ENCODE measurements at places on chromosomes 11 and 22.

- no peak for DNase-seq
These were observed 42.1 kb upstream of the TTC12 start for GRCh38 chr11:113272281-113272680.

DNA sequence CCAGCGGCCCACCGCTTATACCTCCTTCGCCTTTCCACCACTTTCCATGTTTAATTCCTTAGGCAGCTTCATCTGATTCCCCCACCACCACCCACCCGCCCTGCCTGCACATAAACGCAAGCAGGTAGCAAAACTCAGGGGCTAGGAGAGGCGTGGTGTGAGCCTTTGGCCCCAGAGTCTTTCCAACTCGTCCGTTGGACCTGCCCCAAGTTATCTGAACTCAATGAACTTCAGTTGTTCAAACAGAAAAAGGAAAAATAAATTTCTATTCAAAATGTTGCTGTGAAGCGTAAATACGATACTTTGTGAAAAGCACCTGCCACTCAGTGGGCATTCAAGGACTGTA is 814 bp upstream of the CDON start:
- no peak for DNase-seq

- no peak for DNase-seq
These were observed 93.2 kb downstream of the LRRC32 start for GRCh38 chr11:76577226-76577920.

DNA sequence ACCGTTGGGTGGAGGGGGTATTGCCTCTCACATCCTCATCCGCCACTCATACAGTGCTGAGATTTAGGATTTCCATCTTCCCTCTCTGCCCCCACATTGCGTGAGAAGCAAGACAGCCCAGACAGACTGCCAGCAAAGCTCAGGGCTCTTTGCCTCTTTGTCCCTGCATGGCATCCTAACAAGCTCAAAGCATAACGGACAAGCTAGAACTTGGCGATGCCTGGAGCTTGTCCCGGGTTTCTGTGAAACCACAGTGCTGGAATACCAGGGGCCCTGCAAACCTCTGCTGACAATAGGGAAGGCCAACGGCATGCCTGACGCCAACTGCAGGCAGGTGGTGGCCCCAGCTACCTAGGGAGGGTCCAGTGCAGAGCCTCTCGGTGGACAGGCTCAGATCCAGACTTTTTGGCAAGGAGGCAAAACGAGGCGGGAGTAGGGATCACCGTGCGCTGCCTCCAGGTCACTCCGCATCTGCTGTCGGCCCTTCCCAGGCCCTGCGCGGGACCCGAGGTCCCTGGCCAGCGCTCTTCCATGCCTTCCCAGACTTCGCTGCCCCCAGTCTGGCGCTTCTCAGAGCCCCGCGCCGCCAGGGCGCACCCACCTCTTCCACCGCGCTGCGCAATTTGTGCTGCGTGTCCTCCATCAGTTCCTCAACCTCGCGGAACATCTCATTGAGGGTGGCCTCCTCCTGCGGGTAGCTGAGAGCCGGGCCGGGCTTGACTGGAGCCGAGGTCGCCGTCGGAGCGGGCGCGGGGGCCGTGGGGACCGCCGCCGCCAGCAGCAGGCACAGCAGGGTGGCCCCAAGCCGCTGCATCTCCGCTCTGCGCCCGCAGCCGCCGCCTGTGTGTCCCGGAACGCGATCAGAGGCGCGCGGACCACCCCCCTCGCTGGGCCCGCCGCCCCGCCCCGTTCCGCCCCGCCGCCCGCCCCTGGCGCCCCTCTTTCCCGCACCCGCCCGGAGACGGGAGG is at the start of gene DKK3:
Gene DKK3, minus strand, starts transcription at position 858 of the 969 bp plus-strand sequence. Its CDS starts 44 bp downstream, at position 814.
- no peak for DNase-seq

- DNase-seq, result no peak
These were observed 45.4 kb upstream of the MN1 start for GRCh38 chr22:27846910-27847309.

GRCh38 chr11:32233276-32233675 is 142.4 kb downstream of the RCN1 start:
- no peak for DNase-seq

GRCh38 chr11:121630041-121630440 is 177.3 kb upstream of the SORL1-AS1 start:
- DNase-seq, result no peak

- no peak for DNase-seq
These were observed 186.5 kb downstream of the KIF18A start for GRCh38 chr11:27921472-27921871.

GRCh38 chr22:31881200-31881599 is 63.1 kb upstream of the YWHAH start:
- DNase-seq, result no peak

DNA sequence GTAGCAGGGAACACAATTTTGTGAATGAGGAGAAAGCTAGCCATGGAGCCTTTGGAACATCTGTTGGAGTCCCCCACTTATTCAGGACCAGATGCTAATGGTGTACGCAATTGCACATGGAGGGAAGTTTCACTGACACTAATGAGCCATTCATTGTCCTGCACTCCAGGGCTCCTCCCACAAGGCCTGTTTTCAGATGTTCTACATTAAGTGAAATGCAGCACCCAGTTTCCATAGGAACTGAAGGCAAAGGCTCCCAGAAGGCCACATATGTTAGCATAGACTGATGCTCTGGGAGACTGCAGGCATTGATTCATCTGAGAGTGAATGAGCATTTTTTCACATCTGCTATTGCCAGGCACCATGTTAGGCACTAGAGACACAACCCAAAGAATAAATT is 399.5 kb downstream of the ETS1 start:
- DNase-seq, result no peak

DNA sequence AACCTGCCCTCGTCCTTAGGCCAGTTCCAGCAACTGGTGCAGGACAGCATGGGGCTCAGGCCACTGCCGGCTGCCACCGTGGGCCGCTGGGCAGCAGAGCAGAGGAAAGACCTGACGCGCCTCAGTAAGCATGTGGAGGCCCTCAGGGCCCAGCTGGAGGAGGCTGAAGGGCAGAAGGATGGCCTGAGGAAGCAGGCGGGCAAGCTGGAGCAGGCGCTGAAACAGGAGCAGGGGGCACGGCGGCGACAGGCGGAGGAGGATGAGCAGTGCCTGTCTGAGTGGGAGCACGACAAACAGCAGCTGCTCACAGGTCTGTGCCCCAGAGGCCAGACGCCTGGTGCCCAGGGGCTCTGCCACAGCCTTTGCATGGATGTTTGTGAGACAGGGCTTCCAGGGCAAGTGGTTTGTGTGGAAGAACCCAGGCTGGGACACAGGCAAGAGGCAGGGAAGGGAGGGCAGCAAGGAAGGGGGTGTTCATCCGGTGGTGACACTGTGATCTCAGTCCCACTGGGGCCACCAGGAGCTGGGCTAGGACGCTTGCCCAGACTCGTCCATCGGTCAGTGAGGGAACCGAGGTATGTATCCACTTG is 13.9 kb downstream of the CCDC157 start:
- DNase-seq, result peak; percentile 76

GRCh38 chr11:46537537-46538295 is 56.1 kb downstream of the AMBRA1 start:
- DNase-seq, result peak; percentile 42

GRCh38 chr11:7858006-7858405 is 61.3 kb upstream of the OR5P2 start:
- no peak for DNase-seq

- no peak for DNase-seq
These were observed 27.4 kb upstream of the YPEL1 start for GRCh38 chr22:21762712-21763581.

DNA sequence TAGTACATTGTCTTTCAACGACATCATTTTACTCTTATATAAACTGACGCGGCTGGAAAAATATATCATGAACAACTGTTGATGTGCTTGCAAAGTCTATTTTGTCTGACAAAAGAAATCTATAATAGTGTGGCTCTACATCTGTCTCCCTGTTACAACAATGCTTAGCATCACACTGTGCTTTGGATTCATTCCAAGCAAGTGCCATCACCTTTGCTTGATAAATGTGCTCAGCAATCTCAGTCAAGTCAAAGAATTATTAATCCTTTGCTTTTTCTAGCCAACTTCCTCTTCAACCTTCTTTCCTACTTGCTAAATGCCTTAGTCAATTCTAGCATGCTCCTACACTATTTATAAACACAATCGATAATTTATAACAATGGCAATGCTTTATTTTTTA is 140.5 kb downstream of the FCHSD2 start:
- DNase-seq, result no peak

DNA sequence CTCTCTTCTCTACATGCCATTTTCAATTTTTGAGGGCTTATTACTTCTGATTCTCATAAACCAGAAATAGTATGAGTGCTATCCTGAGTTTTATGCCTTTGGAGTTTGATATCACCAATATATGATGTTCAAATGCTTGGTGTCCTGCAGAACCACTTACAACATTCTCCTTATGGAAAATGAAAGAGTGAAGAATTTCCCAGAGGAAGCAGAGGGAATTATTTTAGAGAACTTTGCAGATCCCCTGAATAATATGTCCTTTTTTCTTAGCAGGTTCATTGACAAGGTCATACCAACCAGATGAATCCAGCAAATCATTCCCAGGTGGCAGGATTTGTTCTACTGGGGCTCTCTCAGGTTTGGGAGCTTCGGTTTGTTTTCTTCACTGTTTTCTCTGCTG is at the start of gene OR4D5:
Gene OR4D5, plus strand, starts transcription at position 301 of the 400 bp plus-strand sequence. Its CDS starts 0 bp downstream, at position 301.
- no peak for DNase-seq

DNA sequence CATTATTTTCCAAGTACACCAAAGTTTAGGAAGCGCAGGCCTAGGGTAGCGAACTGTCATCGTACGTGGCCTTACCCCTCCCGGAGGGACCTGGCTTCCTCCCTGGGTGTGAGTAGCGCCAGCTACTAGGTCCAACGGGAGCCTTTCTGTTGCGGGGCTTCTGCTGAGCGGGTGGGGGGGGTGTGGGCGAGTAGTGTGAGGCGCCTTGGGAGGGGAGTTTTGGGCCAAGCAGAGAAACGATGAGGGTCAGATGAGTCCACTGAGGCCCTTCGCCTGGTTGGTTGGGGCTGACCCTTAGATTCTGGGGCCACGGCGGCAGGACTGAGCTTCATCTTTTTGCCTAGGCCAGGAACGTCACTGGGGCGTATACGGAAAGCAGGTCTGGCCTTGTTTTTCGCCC is 868 bp downstream of the TEF start:
- no peak for DNase-seq

GRCh38 chr11:64428693-64429092 is 69.7 kb downstream of the RPS6KA4 start:
- no peak for DNase-seq

DNA sequence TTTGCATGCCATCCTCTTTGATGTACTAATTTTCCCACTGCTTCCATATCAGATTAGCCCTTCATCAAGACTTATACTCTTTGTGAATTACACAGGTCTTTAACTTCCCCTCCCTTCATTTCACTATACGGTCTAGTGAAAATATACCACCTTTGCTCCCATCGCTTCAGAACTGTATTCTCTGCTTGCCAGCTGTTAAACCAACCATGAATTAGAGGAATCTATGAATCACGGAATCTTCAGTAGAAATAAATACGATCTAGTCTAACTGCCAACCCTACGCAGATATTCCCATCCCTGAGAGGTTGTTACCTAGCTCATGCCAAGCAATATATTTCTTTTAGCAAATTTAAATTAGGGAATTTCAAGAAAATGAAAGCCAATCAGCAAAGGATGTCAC is 177.8 kb upstream of the MPPED2 start:
- DNase-seq, result no peak

DNA sequence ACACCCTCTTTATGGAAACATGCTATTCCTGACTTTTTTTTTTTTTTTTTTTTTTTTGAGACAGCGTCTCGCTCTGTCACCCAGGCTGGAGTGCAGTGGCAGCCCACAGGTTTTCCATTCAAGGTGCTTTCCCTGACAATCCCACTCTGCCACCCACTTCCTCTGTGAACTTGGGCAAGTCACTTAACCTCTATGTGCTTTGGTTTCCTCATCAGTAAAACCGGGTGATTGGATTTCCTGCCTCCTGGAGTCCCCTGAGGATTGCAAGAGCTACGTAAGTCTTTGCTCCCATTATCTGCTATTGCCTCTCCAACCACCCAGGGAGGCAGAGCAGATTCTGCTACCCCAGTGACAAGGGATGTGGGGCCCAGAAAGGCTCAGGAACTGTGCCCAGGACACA is 54.1 kb downstream of the CELSR1 start:
- DNase-seq, result no peak

DNA sequence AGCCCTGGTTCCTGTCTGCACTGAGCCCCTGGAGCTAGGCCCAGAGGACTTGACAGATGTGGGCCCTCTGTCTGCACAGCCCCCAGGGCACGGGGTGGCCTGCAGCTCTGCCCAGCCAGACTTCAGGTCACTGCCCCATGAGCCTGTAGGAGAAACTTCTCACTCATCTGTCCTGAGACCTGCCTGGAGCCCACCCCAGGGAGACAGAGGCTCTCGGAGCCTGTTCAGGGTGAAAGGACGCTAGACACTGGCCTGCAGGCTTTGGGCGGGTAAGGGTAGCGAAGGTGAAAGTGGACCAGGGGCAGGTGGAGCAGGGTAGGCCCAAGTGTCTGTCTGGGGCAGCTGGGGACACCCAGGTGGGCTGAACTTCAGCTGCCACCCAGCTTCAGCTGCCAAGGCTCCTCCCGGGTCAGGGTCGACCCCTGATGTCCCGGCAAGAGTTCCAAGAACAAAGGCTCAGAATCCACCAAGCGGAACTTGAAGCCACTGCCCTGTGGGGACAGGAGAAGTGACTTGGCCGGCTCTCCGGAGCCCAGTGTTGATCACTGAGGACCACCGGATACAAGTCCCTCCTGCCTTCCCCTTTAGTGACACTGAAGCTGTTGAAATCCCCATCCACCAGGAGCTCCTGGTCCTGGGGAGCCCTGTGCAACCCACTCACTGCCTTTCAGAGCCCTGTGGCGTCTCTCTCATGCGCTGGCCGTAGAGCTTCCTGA is 90.3 kb downstream of the KCNQ1 start:
- no peak for DNase-seq

DNA sequence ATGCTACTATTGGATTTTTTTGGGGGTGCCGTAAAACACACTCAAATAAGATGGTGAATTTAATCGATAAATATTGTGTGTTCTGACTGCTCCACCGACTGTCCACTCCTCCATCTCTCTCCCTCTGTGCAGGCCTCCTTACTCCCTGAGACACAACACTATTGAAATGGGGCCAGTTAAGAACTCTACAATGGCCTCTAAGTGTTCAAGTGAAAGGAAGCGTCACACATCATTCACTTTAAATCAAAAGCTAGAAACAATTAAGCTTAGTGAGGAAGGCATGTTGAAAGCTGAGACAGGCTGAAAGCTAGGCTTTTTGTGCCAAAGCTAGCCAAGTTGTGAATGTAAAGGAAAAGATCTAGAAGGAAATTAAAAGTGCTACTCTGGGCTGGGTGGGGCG is 156.7 kb downstream of the CTTN start:
- DNase-seq, result no peak

GRCh38 chr11:60208951-60209350 is 26.1 kb upstream of the MS4A6A start:
- no peak for DNase-seq

- no peak for DNase-seq
These were observed 96.6 kb upstream of the AKIP1 start for GRCh38 chr11:8814209-8814922.

- peak; percentile 71 for DNase-seq
These were observed 1198.7 kb downstream of the BRD1 start for GRCh38 chr22:48628891-48629543.

- DNase-seq, result no peak
These were observed 1.9 kb upstream of the PEX26 start for GRCh38 chr22:18075720-18076497.

- no peak for DNase-seq
These were observed 12.9 kb downstream of the IL17RA start for GRCh38 chr22:17097701-17098100.

GRCh38 chr11:1153105-1153950 is 4.4 kb upstream of the MUC5AC start:
- DNase-seq, result no peak

GRCh38 chr11:108338750-108339149 is 115.9 kb downstream of the ATM start:
- no peak for DNase-seq

Measured in left lung (tissue), 14 donors.